ENCODE measurements at places on chromosomes 7 and 10. TPM values are rescaled to one million over a fixed set of nuclear protein-coding genes. Genes with fewer than 3 reads are reported as not detected.

DNA sequence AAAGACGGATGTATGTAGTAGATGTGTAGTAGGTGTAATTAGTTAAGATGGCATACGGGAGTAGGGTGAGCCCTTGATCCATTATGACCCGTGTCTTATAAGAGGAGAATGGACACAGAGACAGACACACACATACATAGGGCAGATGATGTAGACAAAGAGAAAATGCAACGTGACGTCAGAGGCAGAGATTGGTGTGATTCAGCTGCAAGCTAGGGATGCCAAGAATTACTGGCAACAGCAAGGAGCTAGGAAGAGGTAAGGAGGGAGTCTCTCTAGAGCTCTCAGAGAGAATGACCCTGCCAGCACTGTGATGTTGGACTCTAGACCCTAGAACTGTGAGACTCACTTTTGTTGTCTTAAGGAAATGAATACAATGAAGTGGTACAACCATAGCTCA is 247.0 kb upstream of the HABP2 start:
- no peak overlapping the region for H3K4me3 ChIP-seq
- H3K36me3 ChIP-seq: no peaks in the 10 kb centered on the region
- H3K27ac ChIP-seq: no peak overlapping the region
- no peaks in the 10 kb centered on the region for H3K4me1 ChIP-seq

GRCh38 chr7:157548691-157549303 is 212.0 kb downstream of the DNAJB6 start:
- H3K27me3 ChIP-seq: no peaks in the 10 kb centered on the region
- H3K4me3 ChIP-seq: no peak overlapping the region
- no peaks in the 10 kb centered on the region for H3K4me1 ChIP-seq
- DNase-seq: no peak

DNA sequence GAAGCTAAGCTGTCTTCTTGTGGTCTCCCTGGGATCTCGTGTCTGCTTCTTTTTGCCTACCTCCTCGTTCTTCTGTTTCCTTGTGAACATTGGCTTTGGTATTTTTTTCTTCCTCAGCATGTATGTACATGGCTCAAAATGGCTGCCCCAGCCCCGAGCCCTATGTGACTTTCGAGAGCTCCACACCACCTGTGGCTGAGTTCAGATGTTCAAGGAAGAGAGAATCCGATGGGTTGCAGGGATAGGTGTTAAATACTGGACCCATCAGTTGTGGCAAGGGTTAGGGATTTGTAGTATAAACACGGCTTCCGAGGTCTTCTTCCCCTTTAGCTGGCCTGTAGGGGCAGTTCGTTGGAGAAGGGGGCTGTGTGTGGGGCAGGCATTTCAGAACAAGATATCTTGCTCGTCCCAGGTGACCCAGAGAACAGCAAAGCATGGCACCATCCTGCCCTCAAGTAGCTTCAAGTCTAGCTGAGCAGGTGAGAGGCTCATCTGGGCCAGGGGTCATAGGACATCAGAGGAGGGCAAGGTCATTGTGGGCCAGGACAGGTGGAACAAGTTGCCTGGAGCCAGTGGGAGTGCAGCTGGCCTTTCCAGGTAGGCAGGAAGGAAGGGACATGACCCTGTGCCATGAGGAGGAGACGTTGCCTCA is 57.2 kb upstream of the COMTD1 start:
- no peak overlapping the region for H3K4me3 ChIP-seq
- H3K4me1 ChIP-seq: peaks cover 19% of the 10 kb centered on the region
- no peak for DNase-seq
- H3K27me3 ChIP-seq: no peaks in the 10 kb centered on the region
- no peak overlapping the region for H3K27ac ChIP-seq

- no peak for DNase-seq
- H3K4me3 ChIP-seq: no peak overlapping the region
- H3K4me1 ChIP-seq: no peaks in the 10 kb centered on the region
Observed at GRCh38 chr10:4109469-4109868, 324.5 kb upstream of the KLF6 start.

DNA sequence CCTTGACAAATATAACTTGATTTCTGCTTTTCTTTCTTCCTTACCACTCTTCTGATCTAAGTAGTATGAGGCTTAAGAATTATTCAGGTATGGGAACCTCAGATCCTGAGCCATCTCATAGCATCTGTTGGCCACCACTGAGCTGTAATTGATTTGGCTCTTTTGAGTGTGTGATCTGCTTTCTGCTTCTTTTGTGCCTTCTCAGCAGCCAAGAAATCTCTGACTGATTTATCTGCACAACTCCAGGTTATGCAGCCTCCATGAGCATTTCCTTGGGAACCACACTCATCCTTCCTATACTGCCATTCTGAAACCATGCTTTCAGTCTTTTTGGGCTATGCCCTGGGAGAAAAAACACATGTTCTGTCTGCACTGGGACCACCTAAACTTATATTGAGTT is 178.0 kb upstream of the FAM3C start:
- no peaks in the 10 kb centered on the region for H3K36me3 ChIP-seq
- H3K27me3 ChIP-seq: no peaks in the 10 kb centered on the region
- DNase-seq: no peak
- H3K27ac ChIP-seq: no peak overlapping the region

DNA sequence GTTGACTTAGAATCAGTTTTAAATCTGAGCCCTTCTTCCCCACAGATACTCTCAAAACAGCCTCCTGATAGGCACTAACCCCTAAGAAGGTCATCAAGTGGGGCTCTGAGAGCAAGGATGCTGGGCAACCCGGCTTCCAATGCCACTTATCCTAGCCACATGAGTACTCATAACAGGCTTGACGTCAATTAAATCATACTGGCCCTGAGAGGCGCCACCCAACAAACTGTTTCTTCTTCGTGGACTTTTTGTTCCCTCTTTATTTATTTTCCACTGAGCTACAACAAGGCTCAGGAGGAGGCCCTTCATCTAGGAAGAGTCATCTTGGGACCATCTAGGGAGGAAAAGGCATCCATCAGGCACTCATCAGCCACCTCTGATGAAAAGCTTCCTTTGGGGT is 255.9 kb downstream of the KCNMA1 start:
- H3K36me3 ChIP-seq: no peaks in the 10 kb centered on the region
- H3K4me3 ChIP-seq: no peak overlapping the region
- no peak for DNase-seq
- no peaks in the 10 kb centered on the region for H3K4me1 ChIP-seq
- H3K27me3 ChIP-seq: no peaks in the 10 kb centered on the region
- H3K27ac ChIP-seq: no peak overlapping the region

DNA sequence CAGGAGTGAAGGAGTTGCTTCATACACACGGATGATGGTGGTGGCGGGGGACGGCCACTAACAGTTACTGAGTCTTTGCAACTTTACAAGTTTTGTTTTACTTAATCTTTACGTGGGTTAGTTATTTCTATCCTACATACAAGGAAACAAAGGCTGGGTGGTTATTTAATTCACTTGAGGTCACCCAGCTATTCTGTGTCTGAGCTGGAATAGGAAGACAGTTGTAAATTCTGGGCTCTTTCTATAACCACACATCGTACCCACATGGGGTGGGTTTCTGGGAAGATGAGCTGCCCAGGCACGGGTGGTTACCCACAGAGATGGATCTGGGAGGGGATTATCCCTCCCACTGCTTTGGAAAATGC is 137.9 kb downstream of the ANLN start:
- H3K4me3 ChIP-seq: no peak overlapping the region
- no peaks in the 10 kb centered on the region for H3K36me3 ChIP-seq
- no peak overlapping the region for H3K27ac ChIP-seq
- H3K27me3 ChIP-seq: no peaks in the 10 kb centered on the region

DNA sequence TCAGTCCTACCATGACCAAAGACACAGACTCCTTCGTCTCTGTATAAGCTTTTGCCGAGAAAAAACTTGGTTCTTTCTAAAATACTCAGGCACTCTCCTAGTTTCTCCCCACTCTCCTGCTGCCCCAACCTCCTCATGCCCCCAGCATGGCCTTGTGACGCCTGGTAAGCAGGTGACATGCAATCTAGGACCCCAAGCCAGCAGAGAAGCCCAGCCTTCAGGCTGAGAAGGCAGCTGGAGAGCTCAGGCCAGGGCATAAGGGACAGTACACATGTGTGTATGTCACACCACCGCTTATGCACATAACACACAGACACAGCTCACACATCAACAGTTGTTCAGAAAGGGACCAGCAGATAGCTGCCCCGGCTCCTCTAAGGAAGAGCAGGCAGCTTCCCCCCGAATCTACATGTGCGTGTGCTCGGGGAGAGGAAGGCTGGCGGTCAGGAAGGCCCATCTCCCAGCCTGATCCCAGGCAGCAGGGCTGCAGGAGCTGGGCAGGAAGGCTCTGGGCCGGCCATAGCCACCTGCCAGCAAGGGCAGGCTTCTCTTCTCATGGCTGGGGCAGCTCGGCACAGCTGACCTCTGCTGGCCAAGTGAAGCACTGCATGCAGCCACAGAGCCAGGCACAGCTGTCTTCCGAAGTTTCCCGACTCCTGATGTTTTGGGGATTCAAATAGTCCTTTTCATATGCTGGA is 8.5 kb downstream of the DDX56 start:
- H3K36me3 ChIP-seq: peaks cover 66% of the 10 kb centered on the region
- peak overlapping the region; percentile 7 for H3K27ac ChIP-seq
- H3K27me3 ChIP-seq: no peaks in the 10 kb centered on the region
- H3K4me1 ChIP-seq: peaks cover 7% of the 10 kb centered on the region
- H3K4me3 ChIP-seq: no peak overlapping the region
- peak; percentile 71 for DNase-seq

DNA sequence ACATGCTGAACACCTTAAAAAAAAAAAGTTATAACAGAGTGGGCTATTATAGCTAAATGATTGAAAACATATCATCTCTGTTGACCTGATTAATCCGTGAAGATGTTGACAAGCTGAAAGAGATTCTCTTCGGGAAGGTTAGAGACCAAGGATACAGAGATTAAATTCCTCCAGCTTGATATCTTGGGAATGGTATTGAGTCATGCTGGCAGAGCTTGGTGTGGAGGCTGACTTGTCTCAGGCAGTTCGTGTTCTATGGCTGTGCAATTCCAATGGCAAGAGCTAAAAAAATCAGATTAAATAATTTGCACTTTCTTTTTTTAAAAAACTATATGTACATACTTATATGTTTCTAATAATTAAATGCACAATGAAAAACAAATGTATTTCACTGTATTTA is 24.9 kb upstream of the CACNA2D1 start:
- H3K27ac ChIP-seq: no peak overlapping the region
- DNase-seq: no peak
- no peak overlapping the region for H3K4me3 ChIP-seq
- no peaks in the 10 kb centered on the region for H3K36me3 ChIP-seq
- no peaks in the 10 kb centered on the region for H3K27me3 ChIP-seq

DNA sequence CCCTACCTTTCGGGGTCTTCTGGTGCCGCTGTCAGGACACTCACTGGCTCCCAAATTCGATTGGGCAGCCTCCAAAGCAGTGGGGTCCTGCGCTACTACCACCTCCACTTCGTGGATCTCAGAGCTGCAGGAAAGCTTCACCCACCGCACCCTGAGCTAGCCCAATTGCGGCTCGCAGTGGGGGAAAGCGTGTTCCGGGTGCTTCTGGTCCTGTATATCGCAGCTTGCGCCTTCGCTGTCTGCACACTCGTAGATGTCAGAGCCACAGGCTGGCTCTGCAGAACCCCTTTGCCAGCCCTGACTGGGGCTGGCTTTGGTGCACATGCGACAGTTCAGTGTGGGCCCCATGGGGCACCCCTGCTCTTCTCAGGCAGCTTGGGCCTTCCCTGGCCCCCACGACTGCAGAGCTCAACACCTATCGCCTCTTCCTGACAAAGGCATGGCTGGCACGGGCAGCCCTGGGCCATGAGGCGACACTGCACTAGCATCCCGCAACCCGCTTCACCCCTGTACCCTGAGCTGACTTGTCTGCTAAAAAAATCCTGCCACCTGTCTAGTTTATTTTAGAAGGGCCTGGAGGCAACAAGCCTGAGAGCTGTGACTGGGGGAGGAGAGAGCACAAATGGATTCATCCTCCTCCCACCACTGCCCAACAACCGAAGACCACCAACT is 78.7 kb upstream of the ABI1 start:
- no peaks in the 10 kb centered on the region for H3K4me1 ChIP-seq
- no peaks in the 10 kb centered on the region for H3K27me3 ChIP-seq
- H3K4me3 ChIP-seq: no peak overlapping the region
- peak; percentile 73 for DNase-seq

DNA sequence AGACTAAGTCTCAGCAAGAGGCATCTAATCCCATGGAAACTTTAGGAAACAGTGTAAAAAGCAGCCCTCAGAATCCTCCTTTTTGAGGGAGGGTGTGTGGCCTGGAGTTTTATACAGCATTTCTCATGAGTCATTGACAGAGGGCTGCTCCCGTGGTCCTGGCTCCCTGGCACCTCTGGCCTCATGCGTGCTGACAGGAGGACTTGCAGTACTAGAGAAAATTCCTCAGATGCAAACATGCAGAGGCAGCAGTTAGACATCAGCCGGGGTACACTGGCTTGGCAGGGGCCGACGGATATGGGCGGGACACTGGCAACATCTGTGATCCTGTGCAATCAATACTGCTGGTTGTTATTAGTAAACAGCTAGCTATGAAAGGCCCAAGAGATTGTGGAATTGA is 925.1 kb upstream of the CELF2 start:
- no peak overlapping the region for H3K27ac ChIP-seq
- H3K36me3 ChIP-seq: no peaks in the 10 kb centered on the region
- no peak overlapping the region for H3K4me3 ChIP-seq
- no peak for DNase-seq
- no peaks in the 10 kb centered on the region for H3K4me1 ChIP-seq

- H3K27ac ChIP-seq: no peak overlapping the region
- peaks cover 21% of the 10 kb centered on the region for H3K4me1 ChIP-seq
- DNase-seq: no peak
- no peak overlapping the region for H3K4me3 ChIP-seq
Observed at GRCh38 chr10:67239864-67240497, 314.1 kb downstream of the LRRTM3 start.

DNA sequence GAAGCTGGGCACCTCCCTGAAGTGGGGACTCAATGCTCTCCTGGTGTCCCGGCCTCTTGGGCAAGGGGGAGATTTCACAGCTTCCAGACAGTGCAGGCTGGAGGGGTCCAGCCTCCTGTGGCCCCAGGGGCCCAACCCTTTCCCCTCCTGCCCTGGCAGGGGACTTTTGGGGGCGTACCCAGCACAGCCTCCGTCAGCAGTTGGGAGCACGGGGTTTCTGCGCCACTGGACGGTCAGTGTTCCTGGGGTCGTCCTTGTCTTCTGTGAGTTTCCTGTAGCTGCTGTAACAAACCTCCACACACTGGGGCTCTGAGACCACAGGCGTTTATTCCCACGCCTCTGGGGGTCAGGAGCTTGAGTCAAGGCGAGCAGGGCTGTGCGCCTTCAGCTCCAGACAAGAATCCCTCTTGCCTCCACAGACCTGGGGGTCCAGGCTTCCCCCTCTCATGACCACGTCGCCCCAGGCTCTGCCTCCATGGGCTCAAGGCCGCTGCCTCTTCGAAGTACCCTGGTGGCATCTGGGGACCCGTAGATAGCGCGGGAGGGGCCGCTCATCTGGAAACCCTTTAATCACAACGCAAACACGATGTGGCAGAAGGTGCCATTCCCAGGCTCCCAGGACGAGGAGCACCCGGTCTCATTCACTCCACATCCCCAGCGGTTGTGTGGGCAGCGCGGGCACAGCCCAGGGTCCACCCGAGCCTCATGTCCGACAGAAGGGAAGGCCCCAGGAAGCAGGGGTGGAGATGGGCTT is 14.0 kb downstream of the PWWP2B start:
- H3K27me3 ChIP-seq: no peaks in the 10 kb centered on the region
- no peak for DNase-seq
- no peak overlapping the region for H3K4me3 ChIP-seq
- peaks cover 50% of the 10 kb centered on the region for H3K4me1 ChIP-seq

The C7orf33 gene
- not detected for total RNA-seq

The BAG3 gene
- 855 TPM for total RNA-seq

The MGAM2 gene
- total RNA-seq: not detected

The OPN4 gene
- total RNA-seq: 0.12 TPM

The LSM8 gene
- 20.0 TPM for total RNA-seq

The NEURL1 gene
- 33.6 TPM for total RNA-seq

The C10orf95 gene
- total RNA-seq: not detected

All from psoas muscle (tissue), 8 donors.